Activated CD4-positive, alpha-beta T cell treated with anti-CD3 and anti-CD28 coated beads for 1 hour (primary cell): ENCODE measurements at places on chromosomes 3 and 15.

DNA sequence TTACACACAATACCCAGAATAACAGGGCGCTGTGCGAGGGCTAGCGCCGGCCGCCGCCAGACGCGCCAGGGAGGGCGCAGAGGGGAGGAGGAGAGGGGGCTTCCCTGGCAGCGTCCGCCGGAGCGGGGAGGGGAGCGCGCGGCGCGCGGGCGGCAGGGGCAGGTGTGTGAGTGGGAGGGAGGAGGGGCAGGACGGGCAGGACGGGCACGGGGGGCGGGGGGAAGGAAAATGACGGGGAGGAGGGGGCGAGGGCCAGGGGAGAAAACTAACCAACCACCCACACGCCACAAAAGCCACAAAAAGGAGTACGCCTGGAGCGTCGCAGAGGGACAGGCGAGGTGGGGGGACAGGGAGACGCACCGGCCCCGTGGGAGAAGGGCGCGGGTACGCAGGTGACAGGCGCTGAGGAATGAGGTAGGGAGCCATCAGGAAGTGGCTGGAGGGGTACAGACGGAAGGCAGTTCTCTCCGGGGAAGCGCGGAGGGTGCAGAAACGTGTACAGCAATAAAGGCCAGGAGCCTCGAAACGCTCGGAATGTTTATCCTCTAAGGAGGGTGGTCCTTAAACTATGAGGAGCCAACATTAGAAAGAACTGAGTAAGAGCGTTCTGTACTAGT, 610 bp upstream of the SATB1 start:
- DNase-seq: peak; percentile 61

DNA sequence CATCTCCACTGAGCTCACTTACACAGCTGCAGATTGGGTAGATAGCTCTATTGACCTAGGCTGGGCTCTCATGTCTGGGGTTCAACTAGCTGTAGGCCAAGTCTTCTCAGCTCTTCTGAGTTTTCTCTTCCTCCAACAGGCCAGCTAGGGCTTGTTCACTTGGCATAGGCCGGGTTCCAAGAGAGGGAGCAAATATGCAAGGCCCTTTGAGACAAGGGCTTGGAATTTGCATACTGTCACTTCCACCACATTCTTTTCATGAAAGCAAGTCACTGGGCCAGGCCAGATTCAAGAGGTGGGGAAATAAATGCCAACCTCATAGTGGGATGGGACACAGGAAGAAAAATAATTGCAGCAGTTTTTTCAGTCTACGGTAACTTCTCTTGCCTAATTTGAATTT, 25.2 kb downstream of the PIGB start:
- DNase-seq: no peak

- no peak for DNase-seq
Observed at GRCh38 chr15:35104526-35105147, 19.5 kb upstream of the NANOGP8 start.

DNA sequence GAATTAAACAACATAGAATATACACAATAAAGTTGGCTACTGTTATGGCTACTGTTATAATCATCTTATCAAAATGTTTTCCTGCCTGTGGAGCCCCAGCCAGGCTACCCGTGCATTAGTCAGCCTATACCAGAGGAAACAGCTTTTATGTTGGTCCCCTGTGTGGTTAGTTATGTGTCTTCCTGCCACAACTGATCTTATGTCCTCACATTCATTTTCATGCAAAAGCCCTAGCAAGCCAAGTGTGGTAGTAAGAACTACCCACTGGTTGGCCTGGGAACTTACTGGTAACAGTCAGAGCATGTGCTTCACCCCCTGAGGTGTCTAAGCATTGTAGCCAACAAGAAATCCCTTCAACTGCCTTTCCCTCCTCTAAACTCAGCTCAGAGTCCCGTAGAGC, 21.8 kb downstream of the MGLL start:
- DNase-seq: no peak

- DNase-seq: no peak
Observed at GRCh38 chr3:31433679-31433992, 99.1 kb upstream of the STT3B start.

GRCh38 chr3:31265646-31266428, 266.9 kb upstream of the STT3B start:
- no peak for DNase-seq

DNA sequence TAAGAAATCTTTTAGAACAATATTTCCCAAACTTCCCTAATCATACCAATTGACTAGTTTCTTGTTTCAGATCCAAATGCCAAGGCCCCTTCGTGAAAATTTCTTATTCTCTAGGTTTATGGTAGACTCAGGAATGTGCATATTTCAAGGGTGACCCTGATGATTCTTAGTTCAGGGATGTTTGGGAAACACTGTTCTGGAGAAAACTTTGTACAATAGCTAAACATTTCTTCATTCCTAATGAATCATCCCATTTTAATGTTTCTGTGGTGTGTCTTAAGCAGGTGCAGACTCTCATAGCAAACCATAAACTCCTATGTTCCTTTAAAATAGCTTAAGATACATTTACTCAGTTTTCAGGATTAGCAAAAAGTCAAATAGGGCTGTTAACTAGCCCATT, 314.5 kb downstream of the TIGIT start:
- no peak for DNase-seq

DNA sequence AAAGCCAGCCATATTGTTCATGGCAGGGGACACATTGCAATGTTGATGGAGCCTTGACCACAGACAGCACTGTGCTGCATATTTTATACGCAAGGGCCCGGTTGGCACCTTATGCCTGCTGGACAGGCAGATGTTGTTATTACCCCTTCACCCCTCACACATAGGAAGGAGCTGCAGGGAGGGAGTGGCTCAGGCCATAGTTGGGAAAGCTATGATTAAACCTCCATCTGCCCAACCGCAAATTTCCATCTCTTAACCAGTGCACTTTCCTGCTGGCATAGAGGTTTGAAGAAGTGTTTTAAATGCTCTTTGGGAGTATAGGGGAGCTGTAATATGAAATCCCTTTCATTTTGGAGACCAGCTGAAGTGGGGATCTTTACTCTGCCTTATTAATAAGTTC, 224.7 kb downstream of the CACNA2D3 start:
- DNase-seq: no peak

- DNase-seq: no peak
Observed at GRCh38 chr3:9696480-9697220, 7.0 kb upstream of the CPNE9 start.

DNA sequence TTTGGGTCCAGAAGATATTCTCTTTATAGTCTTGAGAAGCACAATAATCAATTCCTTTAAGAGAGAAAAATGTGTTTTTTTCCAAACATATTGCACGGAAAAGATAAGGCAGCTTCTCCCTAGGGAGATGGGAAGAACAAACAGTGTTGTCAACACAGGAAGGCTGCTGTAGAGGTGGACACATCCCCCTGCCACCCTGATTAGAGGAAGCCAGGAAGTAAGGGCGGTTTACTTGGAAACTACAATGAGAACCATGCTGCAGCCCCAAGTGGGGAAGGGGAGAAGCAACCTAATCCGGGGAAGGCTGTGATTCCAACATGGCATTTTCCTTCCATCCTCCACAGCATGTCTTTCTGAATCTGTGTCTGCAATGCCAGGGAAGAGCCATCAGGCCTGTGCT, 256.9 kb upstream of the TGFBR2 start:
- DNase-seq: no peak

GRCh38 chr3:183117056-183117455, 17.8 kb upstream of the MCCC1 start:
- no peak for DNase-seq

DNA sequence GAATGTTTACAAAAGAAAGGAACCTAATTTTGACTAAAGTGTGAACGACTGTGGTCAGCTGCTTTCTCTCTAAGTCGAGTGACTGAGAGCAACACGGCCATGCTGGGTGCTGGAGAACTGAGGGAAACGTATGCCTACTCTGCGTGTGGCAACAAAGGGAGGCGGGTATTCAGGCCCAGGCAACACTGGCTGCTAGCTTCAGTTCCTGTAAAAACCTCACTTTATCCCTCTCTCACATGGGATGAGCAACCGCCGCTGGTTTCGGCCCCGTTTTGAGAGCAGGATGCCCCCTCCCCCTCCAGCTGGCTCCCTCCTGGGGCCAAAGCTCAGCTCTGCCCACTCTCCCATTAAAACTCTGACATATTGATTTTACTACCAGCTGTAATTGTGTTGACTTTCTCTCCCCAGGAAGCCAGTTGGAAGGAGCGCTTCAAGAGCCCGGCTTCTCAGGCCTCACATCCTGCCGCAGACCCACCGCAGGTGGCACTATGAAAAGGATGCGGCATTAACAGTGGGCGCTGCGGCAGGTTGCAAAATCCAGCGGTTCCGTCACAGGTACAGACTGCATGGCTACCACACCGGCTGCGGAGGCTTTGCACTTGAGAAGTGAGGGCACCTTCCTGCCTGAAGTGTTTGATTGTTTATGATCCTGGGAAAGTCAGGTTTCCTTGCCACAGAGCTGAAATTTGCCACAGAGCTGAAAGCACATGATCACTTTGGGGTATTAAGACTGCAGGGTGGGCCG, 12.7 kb downstream of the PLXND1 start:
- no peak for DNase-seq
